Stimulated activated CD8-positive, alpha-beta memory T cell treated with anti-CD3 and anti-CD28 coated beads, Interleukin-7, amount 100 ng/mL, for 1 hour (primary cell): ENCODE measurements at places on chromosomes 16 and 17.

DNA sequence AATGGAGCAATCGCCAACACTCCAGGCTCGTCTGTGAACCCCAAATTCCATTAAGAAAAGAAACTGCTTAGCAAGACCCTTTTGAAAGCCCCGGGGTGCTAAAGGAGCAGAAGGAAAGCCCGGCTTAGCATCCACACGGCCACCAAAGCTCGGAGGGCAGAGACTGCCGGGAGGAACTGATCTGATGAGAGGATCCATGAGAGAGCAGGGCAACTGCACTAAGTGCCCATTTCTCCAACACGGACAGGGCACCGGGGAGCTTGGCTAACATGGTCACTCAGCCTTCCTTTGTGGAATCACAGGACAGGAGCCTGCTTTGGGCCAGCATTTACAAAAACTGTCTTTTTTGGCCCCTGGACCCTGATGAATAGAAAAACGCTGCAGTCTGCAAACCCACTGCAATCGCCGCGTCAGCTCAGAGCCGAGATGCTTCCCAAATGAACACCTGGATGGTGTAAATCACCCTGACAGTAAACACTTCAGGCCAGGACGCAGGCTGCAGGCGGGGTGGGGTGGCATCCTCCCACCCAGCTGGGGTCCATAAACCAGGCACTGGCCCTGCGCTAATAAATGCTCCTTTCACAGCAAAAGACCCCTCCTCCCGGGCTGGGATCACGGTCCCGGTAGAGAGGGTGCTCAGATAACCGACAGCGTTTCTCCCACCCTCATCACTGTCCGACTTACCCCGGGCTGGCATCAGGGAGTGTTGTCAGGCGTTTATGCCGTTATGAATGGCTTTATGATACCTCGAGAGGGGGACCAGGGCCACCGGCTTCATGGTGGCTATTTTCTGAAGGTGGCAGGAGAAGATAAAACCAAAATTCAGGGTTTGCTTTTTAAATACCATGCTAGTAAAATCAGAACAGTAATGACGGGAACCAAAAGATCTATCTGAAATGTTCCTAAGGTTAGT is 299.5 kb downstream of the IRF8 start:
- DNase-seq, result no peak

GRCh38 chr16:47986031-47986430 is 169.8 kb downstream of the ABCC12 start:
- DNase-seq, result no peak

GRCh38 chr17:82751571-82752370 is at the start of gene TBCD:
Gene TBCD (plus strand): TSS chr17:82752065. CDS start chr17:82752194, 129 bp downstream.
- DNase-seq, result peak; percentile 80

DNA sequence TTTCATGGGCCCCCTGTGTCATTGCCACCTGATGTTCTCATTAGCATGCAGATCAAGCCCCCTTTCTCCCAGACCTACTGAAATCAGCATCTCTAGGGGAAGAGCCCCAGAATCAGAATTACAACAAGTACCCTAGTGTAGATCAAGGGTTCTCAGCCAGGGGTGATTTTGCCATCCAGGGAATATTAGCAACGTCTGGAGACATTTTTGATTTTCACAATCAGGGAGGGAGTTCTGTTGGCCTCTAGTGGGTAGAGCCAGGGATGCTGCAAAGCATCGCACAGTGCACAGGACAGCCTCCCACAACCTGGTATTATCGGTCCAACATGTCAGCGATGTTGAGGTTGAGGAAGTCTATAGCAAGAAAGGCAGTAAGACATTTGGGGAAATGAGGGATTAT is 7.3 kb downstream of the AMZ2 start:
- DNase-seq, result no peak

DNA sequence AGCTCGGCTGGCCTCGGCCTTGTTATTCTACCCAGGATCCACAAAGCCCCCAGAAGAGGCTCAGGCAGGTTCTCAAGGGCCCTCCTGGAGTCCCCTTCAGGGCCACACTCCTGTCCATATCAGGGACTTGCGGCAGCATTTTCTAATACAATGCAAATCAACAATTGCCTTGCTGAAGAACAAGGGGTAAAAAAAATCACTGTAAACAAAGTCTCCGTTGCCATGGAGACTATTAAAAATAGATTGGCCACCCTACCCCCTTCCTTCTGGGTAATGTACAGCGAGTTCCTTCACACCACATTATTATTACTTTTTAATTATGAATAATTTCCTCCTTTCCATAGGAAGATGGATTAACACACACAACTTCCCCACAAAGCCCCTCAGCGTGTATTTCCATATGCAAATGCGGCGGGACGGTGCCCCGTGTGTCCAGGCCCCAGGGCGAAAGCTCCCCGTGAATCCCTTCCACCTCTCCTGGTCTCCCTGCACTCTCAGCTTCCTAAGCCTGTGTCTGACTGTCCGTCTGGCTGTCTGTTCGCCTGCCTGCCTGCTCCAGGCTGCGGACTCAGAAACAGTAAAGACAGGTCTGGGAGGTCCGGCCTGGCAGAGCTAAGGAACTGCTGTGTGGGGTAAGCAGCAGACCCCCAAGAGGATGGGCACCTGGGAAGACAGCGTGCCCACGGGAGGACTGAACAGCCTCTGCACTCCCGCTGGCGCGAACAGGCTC is 196.6 kb downstream of the RBFOX3 start:
- DNase-seq, result no peak

- peak; percentile 57 for DNase-seq
Measured at GRCh38 chr17:41308251-41308917, 725 bp downstream of the KRTAP16-1 start.

GRCh38 chr17:40349477-40349894 is 15.1 kb downstream of the GJD3 start:
- no peak for DNase-seq

- no peak for DNase-seq
Measured at GRCh38 chr17:28841901-28842281, 699 bp downstream of the FAM222B start.

GRCh38 chr17:28745786-28746411 is 2.1 kb downstream of the TRAF4 start:
- no peak for DNase-seq

GRCh38 chr16:80347900-80348299 is 192.9 kb upstream of the DYNLRB2 start:
- DNase-seq, result no peak

DNA sequence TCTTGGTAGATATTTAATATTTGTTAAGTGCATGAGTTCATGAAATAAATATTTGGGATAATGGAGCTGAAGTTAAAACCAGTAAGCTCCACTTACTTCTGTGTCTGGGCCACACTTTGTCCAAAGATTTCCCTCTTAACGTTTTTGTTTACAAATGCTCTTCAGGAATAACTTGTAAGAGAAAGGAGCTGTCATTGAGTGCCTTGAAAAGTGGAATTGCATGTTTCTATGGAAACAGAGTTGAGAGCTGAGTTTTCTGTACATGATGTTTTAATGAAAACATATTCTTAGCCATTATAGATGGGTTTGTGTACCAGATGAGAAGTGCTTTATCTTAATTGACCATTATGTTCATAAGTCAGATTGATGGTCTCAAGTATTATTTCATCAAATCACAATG is 1045.4 kb upstream of the EEF2KMT start:
- no peak for DNase-seq

DNA sequence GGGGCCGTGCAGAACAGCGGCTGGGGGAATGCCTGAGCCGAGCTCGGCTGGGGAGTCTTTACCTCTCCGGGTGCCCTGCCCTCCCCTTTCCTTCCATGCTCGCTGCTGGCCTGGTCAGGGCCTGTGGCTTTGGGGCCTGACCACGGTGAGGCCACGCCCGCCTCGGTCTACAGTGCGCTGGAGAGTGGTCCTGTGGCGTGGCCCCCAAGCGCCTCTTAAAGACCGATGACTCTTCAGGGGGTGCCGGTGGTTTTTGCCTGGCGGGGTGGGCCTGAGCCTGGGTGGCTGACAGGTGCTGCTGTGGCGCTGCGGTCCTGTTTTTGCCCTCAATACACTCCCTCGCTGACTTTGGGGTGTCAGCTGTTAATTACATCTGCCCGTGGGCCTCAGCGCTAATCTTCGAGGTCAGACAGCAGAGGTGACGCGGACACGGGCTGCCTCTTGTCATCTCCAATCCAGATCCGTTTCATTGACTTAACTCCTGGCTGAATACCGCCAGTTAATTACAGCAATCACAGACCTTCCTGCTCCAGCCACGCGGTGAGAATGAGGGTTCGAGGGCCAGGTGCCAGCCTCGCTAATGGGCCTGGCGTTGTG is 29.7 kb downstream of the GSE1 start:
- DNase-seq, result no peak

- DNase-seq, result no peak
Measured at GRCh38 chr17:50954641-50955121, 88.5 kb upstream of the TOB1 start.

GRCh38 chr17:19805006-19805405 is 56.9 kb upstream of the ALDH3A1 start:
- DNase-seq, result no peak

DNA sequence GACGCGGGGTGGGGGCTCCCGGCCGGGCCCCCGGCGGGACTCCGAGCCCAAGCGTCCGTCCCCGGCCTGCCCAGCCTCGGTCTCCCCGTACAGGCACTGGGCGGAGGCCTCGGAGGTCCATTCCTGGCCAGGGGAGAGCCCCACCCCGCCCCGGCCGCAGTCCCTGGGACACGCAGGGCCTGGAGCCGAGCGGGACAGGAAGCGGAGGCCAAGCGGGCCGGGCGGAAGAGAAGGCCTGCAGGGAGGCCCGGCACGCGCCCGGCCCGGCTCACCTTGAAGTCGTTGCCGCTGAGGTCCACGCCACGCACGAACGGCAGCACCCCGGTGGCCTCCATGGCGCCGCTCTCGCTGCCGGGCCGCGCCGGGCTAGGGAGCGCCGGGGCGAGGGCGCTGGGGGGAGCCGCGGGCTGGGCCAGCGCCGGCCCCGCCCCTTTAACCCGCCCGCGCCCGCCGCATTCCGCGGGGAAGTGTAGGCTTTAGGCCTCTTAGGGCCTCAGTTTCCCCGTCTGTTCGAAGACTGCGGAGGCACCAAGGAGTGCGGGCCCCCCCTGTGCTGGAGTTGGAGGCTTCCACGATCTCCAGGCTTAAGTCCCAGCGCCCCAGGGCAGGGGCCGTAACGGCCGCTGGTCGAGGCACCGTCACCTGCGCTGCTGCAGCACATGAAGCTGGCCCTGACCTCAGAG is at the start of gene FLII:
Gene FLII (minus strand): TSS at position 383 of the 683 bp plus-strand sequence. CDS start 48 bp downstream, at position 335.
- DNase-seq, result peak; percentile 21

GRCh38 chr17:19630661-19631060 is 17.9 kb upstream of the ALDH3A2 start:
- DNase-seq, result no peak

- DNase-seq, result no peak
Measured at GRCh38 chr16:30992276-30992780, 7.3 kb downstream of the HSD3B7 start.

DNA sequence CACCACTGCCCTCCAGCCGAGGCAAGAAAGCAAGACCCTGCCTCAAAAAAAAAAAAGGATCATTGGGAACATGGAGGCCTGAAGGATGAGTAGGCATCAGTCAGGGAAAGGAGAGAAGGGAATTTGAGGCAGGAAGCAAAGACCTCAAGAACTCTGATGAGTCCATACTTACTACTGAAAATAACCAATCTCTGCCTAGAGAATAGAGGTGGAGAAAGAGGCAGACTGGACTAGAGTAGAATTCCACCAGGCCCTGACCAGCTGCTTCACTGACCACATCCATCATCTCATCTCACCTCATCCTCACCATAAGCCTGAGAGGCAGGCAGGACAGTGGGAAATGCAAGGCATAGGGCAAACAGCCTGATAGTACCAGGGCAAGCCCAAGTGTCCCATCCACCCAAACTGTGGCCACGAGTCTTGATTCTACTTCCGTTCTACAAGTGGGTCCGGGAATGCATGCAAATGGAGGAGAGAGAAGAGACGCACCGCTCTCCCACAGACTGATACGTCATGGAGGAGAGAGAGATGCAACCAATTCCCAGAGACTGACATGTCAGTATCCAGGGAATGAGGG is 17.1 kb downstream of the ANKRD11 start:
- no peak for DNase-seq

- DNase-seq, result no peak
Measured at GRCh38 chr17:59469786-59470485, 95.5 kb upstream of the DHX40 start.

- DNase-seq, result no peak
Measured at GRCh38 chr17:71378741-71379140, 742.1 kb upstream of the SOX9 start.

DNA sequence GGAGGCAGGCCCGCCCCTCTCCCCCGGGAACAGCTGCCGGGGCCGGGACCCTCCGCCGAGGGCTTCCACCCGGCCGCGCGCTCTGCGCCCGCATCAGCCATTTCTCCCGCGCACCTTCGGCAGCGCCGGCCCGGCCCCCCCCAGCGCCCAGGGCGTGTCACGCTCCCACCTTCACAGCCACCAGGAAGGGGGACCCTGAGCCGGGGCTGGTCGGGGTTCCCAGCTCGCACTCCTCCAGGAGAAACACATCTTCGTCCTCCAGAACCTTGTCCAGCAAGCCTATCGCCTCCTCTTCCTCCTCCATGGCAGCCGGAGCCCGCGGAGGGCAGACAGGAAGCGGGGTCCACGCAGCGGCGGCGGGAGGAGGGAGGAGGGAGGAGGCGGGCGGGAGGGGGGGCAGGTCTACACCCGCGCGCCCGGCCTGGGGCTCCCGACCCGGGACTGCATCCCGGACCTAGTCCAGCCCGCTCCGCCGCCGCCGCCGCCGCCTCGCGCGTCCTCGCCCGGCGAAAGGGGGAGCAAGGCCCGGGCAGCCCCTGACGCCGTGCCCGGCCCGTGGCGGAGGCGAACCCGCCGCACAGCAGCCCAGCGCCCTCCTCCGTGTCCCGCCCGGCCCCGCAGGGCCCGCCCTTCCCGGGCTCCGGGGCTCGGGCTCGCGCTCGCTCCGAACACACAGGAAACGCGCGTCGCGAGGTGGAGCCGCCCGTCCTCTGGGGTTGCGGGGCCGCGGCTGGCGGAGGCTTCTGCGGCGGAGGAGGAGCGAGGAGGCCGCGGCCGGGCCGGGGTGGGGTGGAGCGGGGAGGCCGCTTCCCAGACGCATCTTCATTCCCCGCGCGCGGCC is 70.8 kb downstream of the ABR start:
- peak; percentile 32 for DNase-seq

GRCh38 chr17:75153780-75154194 is 525 bp downstream of the JPT1 start:
- no peak for DNase-seq

DNA sequence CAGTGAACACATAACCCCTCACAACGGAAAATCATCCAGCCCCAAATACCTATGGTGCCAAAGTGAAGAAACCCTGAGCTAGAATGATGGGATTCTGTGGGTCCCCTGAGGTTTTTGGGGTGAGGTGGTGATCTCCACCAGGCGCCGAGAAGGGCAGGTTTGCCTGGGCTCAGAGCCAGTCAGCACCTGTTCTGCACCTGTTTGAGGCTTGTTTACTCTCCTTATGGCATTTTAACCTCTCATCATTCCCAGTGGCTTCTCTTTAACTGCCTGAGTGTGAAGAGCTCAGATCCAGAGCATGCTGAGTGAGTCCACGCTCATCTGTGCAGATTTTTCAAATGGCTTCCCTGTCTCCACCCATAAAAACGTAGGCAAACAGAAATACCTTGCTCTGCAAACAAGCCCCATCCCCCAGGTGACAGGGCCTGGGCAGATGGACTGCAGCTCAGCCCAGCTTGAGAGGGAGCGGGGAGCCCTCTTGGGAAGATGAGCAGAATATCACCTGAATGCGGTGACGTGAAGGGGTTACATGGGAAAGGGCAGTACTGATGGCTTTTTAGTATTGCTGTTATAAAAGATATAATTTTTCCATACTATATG is 40.1 kb upstream of the CLEC19A start:
- DNase-seq, result no peak
